ENCODE measurements at places on chromosomes 12 and 14. TPM values are rescaled to one million over a fixed set of nuclear protein-coding genes. Genes with fewer than 3 reads are reported as not detected.

DNA sequence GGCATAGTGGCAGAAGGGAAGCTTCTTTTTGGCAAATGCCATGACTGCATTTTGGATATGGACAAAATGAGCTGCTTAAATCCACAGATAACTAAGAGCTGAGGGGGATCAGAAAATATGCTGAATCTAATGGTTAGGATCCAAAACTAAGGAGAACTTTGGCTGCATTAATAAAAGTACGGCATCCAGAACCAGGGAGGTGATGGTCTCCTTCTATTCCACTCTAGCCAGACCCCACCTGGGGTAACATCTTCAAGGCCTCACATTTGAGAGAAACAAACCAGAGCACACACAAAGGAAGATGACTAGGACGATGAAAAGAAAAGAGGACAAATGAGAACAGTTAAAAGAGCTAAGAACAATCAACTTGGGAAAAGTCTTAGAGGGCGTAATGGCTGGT lies 27.6 kb downstream of the NT5DC3 start:
- peaks cover 11% of the 10 kb centered on the region for H3K36me3 ChIP-seq
- no peaks in the 10 kb centered on the region for H3K4me1 ChIP-seq
- H3K27me3 ChIP-seq, result no peaks in the 10 kb centered on the region
- no peak for DNase-seq

The CCDC175 gene
- total RNA-seq, result not detected

- H3K4me1 ChIP-seq, result peaks cover 52% of the 10 kb centered on the region
- no peaks in the 10 kb centered on the region for H3K36me3 ChIP-seq
- no peak overlapping the region for H3K4me3 ChIP-seq
Measured at GRCh38 chr12:123063535-123063934, 83.1 kb downstream of the ARL6IP4 start.

The ENDOU gene
- not detected for total RNA-seq

The KRT77 gene
- 0.20 TPM for total RNA-seq

The TBX5 gene
- total RNA-seq, result not detected

GRCh38 chr12:77042833-77043232 lies 22.5 kb downstream of the E2F7 start:
- no peaks in the 10 kb centered on the region for H3K36me3 ChIP-seq
- no peak for DNase-seq
- no peak overlapping the region for H3K4me3 ChIP-seq
- no peak overlapping the region for H3K27ac ChIP-seq

The PRDM4 gene
- total RNA-seq, result 40.2 TPM

- H3K27ac ChIP-seq, result no peak overlapping the region
- no peaks in the 10 kb centered on the region for H3K36me3 ChIP-seq
- peaks cover 8% of the 10 kb centered on the region for H3K4me1 ChIP-seq
- no peak overlapping the region for H3K4me3 ChIP-seq
Measured at GRCh38 chr12:94636462-94637085, 13.8 kb downstream of the TMCC3 start.

The CD69 gene
- 659 TPM for total RNA-seq

The OTOGL gene
- not detected for total RNA-seq

The SLC6A12 gene
- total RNA-seq, result not detected

The ASPG gene
- not detected for total RNA-seq

- no peaks in the 10 kb centered on the region for H3K27me3 ChIP-seq
- no peaks in the 10 kb centered on the region for H3K4me1 ChIP-seq
- H3K27ac ChIP-seq, result no peak overlapping the region
- no peak for DNase-seq
- H3K36me3 ChIP-seq, result no peaks in the 10 kb centered on the region
- no peak overlapping the region for H3K4me3 ChIP-seq
Measured at GRCh38 chr12:30911207-30911606, 15.3 kb upstream of the TSPAN11 start.

DNA sequence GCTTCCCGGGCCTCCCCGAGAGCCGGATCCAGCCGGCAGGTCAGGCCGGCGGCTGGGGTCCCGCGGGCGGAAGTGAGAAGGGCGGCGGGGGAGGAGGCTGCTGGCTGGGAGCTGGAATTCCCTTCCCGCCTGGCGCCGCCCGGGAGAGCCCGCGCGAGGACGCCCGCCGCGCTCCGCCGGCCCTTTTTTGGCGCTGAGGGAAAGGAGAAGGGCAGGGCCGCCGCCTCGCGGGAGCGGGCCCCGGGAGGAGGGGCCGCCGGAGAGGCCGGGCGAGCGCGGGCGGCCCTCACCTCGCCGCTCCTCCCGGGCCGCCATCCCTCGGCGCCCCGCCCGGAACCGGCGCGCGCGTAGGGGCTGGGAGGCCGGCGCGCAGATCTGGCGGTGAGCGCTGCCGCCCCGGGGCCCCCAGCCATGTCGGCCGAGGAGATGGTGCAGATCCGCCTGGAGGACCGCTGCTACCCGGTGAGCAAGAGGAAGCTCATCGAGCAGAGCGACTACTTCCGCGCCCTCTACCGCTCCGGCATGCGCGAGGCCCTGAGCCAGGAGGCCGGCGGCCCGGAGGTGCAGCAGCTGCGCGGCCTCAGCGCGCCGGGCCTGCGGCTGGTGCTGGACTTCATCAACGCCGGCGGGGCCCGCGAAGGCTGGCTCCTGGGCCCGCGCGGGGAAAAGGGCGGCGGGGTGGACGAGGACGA lies at the start of the genes KLHL42 and MANSC4:
TSS of gene KLHL42 (plus strand) at position 314 of the 692 bp plus-strand sequence. CDS start at position 412, 98 bp downstream.
TSS of gene MANSC4 (minus strand) at position 317 of the 692 bp plus-strand sequence. CDS start 8,960 bp downstream, outside the sequence.
- peak; percentile 53 for DNase-seq
- no peaks in the 10 kb centered on the region for H3K27me3 ChIP-seq
- H3K4me3 ChIP-seq, result peak within 1 kb of the TSS; percentile 80
- H3K27ac ChIP-seq, result peak within 1 kb of the TSS; percentile 22
- H3K4me1 ChIP-seq, result peaks cover 27% of the 10 kb centered on the region

DNA sequence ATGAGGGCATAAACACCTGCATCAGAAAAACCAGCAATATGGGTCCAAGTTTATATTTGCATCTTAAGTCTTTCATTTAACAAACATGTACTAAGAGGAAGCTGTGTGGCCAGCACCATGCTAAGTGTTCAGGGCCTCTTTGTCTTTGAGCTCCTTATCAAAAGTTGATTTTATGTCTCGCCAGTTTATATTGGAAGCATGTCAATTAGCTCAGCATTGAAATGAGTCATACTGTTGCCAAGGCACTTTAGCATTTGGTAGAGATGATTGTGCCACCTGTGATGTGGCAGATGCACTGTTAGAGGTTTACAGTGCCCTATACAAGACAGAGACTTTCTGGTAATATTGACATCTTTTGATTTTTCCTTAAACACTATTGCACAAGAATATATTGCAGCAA lies 68.5 kb downstream of the BHLHE41 start:
- H3K4me1 ChIP-seq, result no peaks in the 10 kb centered on the region
- no peaks in the 10 kb centered on the region for H3K27me3 ChIP-seq
- DNase-seq, result no peak
- H3K4me3 ChIP-seq, result no peak overlapping the region
- H3K27ac ChIP-seq, result no peak overlapping the region
- no peaks in the 10 kb centered on the region for H3K36me3 ChIP-seq

- peak overlapping the region; percentile 78 for H3K27ac ChIP-seq
- DNase-seq, result peak; percentile 95
- no peaks in the 10 kb centered on the region for H3K27me3 ChIP-seq
- no peaks in the 10 kb centered on the region for H3K36me3 ChIP-seq
- peaks cover 32% of the 10 kb centered on the region for H3K4me1 ChIP-seq
- H3K4me3 ChIP-seq, result peak overlapping the region; percentile 86
Measured at GRCh38 chr12:1795785-1796514, 24.4 kb upstream of the LRTM2 start.

The PSMA3 gene
- total RNA-seq, result 108 TPM

DNA sequence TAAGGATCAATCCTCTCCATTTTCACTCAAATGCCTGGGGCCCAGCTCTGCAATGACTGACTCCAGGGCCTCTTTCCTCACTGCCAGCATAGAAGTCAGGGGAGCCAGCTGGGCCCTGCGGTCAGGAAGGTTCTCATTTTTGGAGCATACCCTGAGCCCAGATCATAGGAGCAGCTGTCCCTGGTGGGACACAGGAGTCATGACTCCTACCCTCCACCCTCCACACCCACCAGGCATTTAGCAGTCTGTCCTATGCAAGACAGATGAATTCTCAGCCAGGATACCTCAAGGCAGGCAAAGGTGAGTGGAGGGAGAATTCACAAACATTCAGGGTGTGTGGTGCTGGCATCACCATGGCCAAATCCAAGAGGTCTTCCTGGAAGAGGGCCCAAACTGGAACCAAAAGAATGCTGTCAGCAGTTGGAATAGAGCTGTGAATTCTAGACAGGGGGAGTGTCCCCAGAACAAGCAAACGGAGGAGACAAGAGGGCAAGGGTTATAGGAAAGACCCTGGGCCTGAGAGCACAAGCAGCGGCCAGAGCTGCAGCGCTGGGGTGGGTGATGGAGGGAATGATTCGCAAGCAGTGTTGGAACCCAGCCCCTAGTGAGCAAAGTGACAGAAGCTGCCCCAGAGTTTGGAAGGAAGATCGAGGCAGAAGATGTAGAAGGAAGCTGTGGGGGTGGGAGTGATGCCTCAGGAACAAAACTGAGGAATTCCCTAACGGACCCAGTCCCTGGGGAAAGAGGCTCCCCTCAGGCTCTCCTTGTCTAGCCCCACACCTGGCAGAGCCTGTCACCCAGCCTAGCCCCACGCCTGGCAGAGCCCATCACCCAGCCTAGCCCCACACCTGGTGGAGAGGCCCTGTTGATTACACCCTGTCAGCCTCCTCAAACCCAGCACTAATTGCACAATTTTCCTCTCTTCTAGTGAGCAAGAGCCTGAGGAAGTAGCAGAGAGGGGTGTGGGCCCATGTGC lies 4.5 kb upstream of the REM2 start:
- H3K27ac ChIP-seq, result peak overlapping the region; percentile 16
- H3K27me3 ChIP-seq, result no peaks in the 10 kb centered on the region
- H3K36me3 ChIP-seq, result peaks cover 61% of the 10 kb centered on the region
- peaks cover 33% of the 10 kb centered on the region for H3K4me1 ChIP-seq
- no peak overlapping the region for H3K4me3 ChIP-seq
- no peak for DNase-seq

- DNase-seq, result no peak
- no peak overlapping the region for H3K27ac ChIP-seq
- H3K4me3 ChIP-seq, result no peak overlapping the region
- H3K27me3 ChIP-seq, result no peaks in the 10 kb centered on the region
- no peaks in the 10 kb centered on the region for H3K36me3 ChIP-seq
Measured at GRCh38 chr14:31858868-31859267, 218.2 kb upstream of the ARHGAP5 start.

DNA sequence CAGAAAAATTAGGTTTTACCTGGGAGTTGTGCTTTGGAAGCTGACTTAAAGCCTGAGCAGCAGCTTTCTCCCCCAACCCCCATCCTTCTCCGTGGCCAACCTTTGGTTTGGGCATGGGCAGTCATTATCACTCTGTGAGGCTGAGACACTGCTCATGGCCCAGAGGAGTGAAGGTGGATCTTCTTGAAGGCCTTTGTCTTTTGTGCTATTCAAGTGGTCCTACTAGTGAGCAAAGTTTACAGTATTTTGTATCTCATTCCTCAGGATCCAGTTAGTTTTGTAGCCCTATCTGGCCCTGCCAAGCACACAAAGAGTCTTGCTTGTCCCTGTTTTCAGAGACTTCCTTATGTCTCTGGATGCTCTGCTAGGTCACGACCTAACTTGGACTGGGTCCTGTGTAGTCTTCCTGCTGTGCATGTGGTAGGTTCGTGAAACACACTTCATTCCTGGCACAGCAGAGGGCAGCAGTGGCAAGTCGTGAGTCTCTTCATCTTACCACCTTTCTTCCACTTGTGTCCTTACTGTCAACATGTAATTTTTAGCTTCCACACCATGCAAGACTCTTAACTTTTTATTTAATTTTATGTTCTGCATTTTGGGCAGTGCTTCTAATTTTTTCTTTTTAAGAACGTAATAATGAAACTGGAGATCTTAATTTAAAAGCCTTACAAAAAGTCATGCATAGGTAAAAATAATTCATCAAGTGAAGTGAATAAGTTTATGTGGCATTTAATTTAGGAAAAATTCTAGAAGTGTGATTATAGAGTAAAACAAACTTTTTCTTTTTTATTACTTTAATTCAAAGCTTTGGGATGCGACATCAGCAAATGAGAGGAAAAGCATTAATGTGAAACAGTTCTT lies 53.7 kb downstream of the APAF1 start:
- H3K27me3 ChIP-seq, result no peaks in the 10 kb centered on the region
- DNase-seq, result peak; percentile 13
- peaks cover 4% of the 10 kb centered on the region for H3K4me1 ChIP-seq

DNA sequence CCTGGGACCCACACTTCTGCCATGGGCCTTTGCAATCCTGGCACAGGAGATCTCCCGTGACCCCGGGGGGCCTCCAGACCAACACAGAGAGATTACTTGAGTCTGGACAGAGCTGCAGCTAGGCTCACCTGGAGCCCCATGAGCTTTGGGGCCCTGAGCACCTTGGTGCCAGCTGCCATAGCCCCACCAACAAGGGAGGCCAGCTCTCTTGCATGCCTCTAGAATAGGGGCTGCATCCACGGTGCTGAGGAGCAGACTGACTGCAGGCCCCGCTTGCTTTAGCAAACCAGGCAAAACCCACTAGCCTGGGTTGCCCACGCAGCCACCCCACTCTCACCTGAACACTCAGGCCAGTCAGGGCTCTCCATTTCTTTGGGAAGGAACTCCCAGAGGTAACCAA lies 3.7 kb upstream of the OR4N2 start:
- H3K27ac ChIP-seq, result no peak overlapping the region
- H3K27me3 ChIP-seq, result no peaks in the 10 kb centered on the region
- no peaks in the 10 kb centered on the region for H3K36me3 ChIP-seq
- DNase-seq, result no peak

GRCh38 chr14:35384455-35385041 lies 20.0 kb downstream of the NFKBIA start:
- H3K27me3 ChIP-seq, result no peaks in the 10 kb centered on the region
- no peak overlapping the region for H3K4me3 ChIP-seq
- no peaks in the 10 kb centered on the region for H3K4me1 ChIP-seq
- DNase-seq, result no peak
- no peaks in the 10 kb centered on the region for H3K36me3 ChIP-seq

DNA sequence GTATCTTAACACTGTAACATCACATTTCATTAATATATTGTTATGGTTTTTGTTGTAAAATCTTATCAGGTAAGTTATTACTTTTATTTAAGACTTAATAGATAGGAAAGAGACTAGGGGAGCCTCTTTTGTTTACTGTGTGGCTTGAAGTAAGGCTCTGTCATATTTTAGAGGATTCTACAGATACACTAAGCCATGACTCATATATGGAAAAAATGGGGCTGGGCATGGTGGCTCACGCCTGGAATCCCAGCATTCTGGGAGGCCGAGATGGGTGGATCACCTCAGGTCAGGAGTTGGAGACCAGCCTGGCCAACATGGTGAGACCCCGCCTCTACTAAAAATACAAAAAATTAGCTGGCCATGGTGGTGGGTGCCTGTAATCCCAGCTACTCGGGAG lies 23.6 kb upstream of the NPFF start:
- H3K27me3 ChIP-seq, result no peaks in the 10 kb centered on the region
- DNase-seq, result no peak
- H3K27ac ChIP-seq, result no peak overlapping the region
- H3K4me1 ChIP-seq, result no peaks in the 10 kb centered on the region
- H3K4me3 ChIP-seq, result no peak overlapping the region

GRCh38 chr14:73146111-73146510 lies 9.8 kb downstream of the PSEN1 start:
- no peak overlapping the region for H3K4me3 ChIP-seq
- H3K36me3 ChIP-seq, result peaks cover 35% of the 10 kb centered on the region
- DNase-seq, result no peak
- H3K27me3 ChIP-seq, result no peaks in the 10 kb centered on the region
- H3K27ac ChIP-seq, result no peak overlapping the region

The KRT1 gene
- total RNA-seq, result 3.9 TPM

The WSB2 gene
- total RNA-seq, result 12.0 TPM

- no peak for DNase-seq
- no peaks in the 10 kb centered on the region for H3K36me3 ChIP-seq
- no peak overlapping the region for H3K27ac ChIP-seq
Measured at GRCh38 chr12:124588751-124589267, 21.4 kb upstream of the NCOR2 start.

GRCh38 chr12:30823156-30823699 lies 68.5 kb upstream of the CAPRIN2 start:
- no peak overlapping the region for H3K27ac ChIP-seq
- peaks cover 20% of the 10 kb centered on the region for H3K4me1 ChIP-seq
- H3K4me3 ChIP-seq, result peak overlapping the region; percentile 58
- no peaks in the 10 kb centered on the region for H3K36me3 ChIP-seq
- peaks cover 20% of the 10 kb centered on the region for H3K27me3 ChIP-seq
